Stimulated activated CD8-positive, alpha-beta memory T cell treated with anti-CD3 and anti-CD28 coated beads, Interleukin-15, amount 100 ng/mL, for 24 hours (primary cell): ENCODE measurements at places on chromosomes 2 and 18.

- no peak for DNase-seq
Observed at GRCh38 chr2:203909261-203909967, 27.1 kb upstream of the ICOS start.

DNA sequence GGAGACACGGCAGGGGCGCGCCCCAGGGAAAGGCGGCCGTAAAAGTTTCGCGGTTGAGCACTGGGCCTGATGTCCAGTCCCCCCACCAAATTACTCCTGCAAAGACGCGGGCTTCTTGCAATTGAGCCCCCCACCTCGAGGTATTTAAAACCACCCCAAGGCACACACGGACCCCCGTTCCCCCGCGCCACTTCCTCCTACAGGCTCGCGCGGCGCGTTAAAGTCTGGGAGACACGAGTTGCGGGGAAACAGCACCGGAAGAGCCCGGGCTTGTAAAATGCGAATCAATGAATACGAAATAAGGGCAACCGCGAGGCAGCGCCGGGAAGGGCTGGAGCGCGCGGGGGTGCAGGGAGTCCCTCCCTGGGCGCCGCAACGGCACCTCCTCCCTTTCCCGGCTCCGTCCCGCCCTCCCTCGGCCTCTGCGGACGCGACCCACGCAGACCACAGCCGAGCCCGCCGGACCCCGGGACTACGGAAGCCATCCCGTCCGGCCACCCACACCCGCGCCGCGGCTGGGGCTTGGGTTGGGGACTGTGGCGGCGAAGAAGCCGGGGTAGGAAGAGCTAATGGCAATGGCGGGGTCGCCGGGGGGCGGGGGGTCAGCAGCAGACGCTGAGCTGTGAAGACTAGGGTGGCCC, 918 bp upstream of the NETO1 start:
- DNase-seq: no peak

DNA sequence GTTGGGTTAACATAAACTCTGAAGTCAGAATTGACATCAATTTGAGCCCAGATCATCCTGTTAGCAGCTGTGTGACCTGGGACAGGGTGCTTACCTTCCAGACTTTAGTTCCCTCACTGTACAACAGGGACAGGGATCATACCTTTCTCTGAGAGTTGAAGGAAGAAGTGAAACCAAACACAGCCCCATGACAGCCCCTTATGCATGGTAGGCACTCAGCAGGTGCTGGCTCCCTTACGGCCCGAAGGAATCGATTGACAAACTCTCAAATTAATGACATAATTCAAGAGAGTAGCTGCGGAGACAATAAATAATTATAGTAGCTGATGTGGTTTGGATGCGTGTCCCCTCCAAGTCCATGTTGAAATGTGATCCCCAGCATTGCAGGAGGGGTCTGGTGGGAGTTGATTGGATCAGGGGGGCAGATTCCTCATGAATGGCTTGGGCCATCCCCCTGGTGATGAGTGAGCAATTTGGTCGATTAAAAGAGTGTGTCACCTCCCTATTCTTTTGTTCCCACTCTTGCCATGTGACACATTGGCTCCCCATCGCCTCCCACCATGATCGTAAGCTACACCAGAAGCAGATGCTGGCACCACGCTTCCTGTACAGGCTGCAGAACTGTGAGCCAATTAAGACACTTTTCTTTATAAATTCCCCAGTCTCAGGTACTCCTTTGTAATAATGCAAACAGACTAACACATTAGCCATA, 72.4 kb downstream of the ODC1 start:
- no peak for DNase-seq

GRCh38 chr2:177894546-177894945, 178.0 kb downstream of the PDE11A start:
- DNase-seq: no peak

- DNase-seq: no peak
Observed at GRCh38 chr18:34495506-34495905, 214.6 kb upstream of the DTNA start.

- no peak for DNase-seq
Observed at GRCh38 chr2:98556344-98557033, 51.8 kb downstream of the COA5 start.

GRCh38 chr2:11141319-11141718, 13.9 kb upstream of the SLC66A3 start:
- no peak for DNase-seq

DNA sequence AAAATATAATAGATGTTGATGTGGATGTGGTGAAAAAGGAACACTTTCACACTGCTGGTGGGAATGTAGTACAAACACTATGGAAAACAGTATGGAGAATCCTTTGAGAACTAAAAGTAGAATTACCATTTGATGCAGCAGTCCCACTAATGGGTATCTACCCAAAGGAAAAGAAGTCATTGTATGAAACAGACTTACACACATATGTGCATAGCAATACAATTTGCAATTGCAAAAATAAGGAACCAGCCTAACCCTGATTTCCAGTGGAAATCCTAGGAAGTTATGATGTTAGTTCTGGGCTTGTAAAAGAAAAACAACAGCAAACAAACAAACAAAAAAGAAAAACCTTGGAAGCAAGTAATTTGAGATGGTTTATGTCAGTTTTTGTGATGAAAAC, 28.6 kb upstream of the CLASP1 start:
- DNase-seq: no peak

DNA sequence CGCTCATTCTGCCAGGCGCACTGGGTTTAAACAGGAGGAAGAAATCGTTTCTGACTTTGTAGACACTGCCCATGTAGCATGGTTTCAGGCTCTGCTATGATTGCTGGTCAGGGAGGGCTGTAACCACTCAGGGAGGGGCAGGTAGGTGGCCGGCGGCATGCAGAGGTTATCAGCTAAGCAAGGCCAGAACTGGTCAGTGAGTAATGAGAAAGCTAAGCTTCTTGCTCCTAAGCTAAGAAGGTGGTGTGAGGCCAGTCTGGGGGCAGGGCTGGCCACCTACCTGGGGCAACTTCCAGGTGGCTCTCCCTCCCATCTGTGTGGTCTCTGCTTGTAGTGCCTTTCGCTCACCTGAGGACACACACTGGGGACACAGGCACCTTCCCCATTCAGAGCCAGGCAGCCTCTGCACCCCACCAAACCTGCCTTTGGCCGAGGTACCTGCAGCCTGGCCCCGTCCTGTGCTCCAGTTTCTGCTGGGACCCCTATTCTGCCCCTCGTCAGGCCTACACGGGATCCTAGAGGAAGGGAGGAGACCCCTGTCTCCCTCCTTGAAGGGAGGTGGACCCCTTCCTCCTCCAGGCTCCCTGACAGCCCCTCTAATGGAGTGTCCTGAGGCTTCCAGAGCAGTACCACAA, 195.9 kb downstream of the SEPTIN10 start:
- DNase-seq: no peak

GRCh38 chr2:197306696-197307040, 3.9 kb downstream of the ANKRD44 start:
- DNase-seq: no peak

GRCh38 chr2:237744613-237745249, 53.8 kb upstream of the RBM44 start:
- peak; percentile 68 for DNase-seq

- no peak for DNase-seq
Observed at GRCh38 chr18:77066689-77067088, 65.9 kb downstream of the MBP start.

GRCh38 chr2:9415516-9416169, 7.7 kb downstream of the ITGB1BP1 start:
- no peak for DNase-seq

- DNase-seq: no peak
Observed at GRCh38 chr18:35716169-35716831, 134.8 kb downstream of the GALNT1 start.

DNA sequence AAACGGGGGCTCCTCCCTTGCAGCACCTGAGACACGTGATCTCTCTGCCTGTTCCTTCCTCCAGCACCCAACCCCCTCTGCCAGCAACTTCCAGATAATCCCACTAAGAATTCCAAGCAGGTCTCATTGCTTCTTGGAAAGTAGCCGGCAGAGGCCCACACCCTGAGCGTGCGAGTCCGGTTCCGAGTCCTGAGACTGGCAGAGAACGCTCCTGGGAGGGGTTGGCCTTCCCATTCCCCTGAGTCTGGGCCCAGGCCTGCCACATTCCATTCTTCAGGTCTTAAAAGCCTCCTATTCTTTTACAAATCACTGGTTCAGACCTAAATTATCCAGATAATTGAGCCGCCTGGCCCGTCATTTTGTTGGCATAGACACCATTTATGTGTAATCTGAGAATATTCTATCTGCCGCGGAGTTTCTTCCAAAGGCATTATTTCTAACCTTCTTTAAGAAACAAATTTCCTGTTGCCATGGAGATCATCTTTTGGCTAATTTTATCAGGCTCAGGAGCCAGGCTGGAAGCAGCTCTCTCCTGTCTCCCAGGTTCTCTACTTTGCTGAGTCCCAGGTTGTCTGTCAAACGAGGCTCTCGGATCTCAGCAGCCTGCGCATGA, 165.4 kb downstream of the MYCN start:
- DNase-seq: no peak

GRCh38 chr2:6841537-6842287, 24.0 kb downstream of the CMPK2 start:
- no peak for DNase-seq

DNA sequence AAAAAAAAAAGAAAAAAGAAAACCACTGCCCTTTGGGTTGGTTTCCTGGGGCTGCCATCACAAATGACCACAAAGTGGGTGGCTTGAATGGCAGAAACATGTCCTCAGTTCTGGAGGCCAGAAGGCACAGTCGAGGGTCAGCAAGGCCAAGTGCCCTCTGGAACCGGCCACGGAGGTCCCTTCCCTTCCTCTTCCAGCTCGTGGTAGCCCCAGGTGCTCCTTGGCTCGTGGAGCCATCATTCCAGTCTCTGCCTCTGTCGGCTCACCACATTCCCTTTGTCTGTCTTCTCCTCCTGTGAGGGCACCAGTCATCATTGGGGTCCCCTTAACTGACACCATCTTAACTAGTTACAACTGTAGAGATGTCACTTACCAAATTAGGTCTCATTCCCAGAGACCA, 8.5 kb upstream of the NFATC1 start:
- no peak for DNase-seq
